ENCODE measurements at places on chromosomes 6 and 20.

DNA sequence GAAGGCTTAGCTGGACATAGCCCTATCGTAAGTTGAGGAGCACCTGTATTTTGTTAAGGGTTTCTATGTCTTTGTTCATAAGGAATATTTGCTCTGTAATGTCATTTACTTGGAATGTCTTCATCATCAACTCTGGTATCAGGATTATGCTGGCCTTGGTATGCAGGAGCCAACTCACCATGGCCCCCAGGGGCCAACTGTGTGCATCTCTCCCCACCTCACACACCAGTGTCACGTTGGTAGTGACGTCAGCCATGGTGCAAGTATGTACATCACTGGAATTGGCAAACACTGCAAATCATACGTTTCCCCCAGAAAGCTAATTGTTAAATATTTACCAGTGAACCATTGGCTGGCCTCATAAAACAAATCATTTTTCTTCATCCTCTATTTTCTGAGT is 70.8 kb downstream of the YTHDF1 start:
- no peak for DNase-seq

GRCh38 chr20:61662226-61662967 is 403.3 kb downstream of the TAF4 start:
- no peak for DNase-seq

DNA sequence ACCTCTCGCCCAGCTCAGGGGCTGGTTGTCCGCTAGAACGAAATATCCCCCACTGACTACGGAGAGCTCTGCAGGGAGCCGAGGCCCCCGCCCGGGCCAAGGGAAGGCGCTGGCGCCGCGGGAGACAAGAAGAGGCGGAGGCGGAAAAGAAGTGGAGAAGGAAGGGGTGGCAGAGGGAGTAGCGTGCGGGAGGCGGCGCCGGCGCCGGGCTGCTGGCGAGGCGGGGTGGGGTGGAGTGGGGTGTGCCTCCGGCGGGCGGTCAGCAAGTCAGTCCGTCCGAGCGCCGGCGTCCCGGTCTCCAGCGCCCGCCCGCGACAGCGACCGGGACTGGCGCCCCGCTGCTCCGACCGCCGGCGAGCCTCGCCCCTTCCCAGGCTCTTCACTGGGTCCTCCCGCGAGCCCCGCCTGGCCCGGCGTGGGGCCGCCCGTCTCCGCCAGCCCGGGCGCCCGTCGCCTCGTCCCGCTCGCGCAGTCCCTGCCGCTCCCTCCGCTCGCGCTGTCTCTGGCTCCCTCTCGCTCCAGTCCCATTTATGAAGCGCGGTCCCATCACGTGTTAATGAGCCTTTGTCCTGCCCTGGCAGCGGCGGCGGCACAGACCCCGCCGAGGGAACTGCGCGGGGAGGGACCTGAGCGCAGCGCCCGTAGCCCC is at the start of gene CNR1:
TSS of gene CNR1 (minus strand) at position 504 of the 649 bp plus-strand sequence. CDS start 21,073 bp downstream, outside the sequence.
- no peak for DNase-seq

DNA sequence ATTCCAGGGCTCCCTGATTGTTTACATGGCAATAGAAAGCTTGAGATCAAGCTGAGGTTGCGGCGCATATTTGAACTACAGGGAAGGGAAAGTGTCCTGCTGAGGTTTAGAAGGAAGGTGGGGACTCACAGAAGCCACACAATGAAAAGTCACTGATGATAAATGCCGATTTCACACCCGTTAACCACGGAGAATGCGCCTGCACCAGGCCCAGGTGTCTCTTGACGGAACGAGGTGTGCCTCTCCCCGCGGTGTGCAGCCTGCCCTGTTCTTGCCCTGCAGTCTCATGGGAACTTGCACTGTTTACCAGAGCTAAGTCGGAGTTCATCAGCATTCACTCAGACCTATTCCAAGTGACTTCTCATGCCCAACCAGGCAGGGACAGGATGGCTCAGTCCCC is 90.3 kb downstream of the LY86 start:
- no peak for DNase-seq

DNA sequence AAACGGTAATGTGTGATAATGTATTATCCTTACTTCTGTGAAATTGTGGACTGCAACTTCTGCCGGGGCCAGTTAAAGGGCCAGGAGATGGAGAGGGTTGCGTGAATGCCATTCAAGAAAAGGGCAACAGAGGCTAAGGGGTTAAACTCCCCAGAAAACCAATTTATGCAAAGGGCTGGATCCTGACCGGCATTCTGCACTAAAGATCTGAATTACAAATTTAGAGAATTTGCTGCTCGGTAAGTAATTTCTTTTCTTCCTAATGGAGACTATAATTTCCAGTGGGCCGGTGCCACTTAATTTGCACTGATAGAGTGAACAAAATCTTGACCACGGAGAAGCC is 130.1 kb downstream of the BCAS1 start:
- DNase-seq, result no peak

DNA sequence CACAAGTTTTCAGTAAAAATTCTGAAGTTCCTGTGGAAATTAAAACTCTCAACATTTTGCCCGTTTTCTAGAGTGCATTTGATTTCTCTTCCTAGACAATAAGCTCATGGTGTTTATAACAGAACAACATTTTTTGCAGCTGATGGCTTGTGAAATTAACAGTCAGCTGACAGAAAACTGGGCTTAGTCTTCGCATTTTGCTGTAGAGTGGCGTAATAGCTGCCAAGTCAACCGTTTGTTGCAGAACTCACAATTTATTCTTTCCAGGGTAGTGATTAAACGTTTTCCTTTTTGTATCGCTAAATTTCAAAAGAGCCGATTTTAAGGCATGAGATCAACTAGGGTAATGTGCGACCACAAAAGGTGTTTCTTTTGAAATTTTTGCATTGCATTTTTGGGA is 1.4 kb downstream of the SPO11 start:
- no peak for DNase-seq

GRCh38 chr6:130610303-130610702 is 216.9 kb upstream of the SMLR1 start:
- no peak for DNase-seq

DNA sequence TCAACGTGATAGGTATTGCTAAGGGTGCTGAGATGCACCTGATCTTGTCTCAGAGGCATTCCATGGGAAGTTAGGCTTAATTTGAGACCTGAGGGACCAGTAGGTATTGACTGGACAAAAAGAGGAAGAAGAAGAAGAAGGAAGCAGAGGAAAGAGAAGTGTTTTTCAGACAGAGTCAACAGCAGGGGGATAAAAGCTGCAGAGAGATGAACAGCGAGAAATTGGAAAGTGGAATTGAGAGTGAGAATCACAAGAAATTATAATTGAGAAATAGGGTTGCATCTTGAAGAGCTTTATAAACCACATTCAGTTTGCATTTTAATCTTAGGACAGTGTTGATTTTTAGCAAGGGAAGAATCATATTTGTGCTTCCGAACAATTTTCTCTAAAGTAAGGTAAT is 254.0 kb downstream of the CD83 start:
- DNase-seq, result no peak

GRCh38 chr20:3276680-3277015 is 37.7 kb upstream of the SLC4A11 start:
- DNase-seq, result no peak

GRCh38 chr6:147023148-147023547 is 181.1 kb upstream of the STXBP5 start:
- DNase-seq, result no peak

- no peak for DNase-seq
These were observed 229.7 kb downstream of the LAMA2 start for GRCh38 chr6:129112591-129112990.

GRCh38 chr20:1330075-1330830 is 1.3 kb upstream of the SDCBP2 start:
- no peak for DNase-seq

DNA sequence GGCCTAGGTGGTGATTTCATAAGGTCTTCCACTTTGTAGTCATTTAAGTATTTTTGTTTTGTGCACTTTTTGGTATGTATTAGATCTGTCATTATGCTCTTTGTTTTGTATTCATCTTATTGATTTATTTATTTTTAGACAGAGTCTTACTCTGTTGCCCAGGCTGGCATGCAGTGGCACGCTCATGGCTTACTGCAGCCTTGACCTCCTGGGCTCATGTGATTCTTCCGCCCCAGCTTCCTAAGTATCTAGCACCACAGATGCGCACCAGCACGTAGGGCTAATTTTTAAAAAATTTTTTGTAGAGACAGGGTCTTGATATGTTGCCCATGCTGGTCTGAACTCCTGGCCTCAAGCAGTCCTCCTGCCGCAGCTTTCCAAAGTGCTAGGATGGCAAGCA is 30.6 kb downstream of the TPX2 start:
- no peak for DNase-seq

DNA sequence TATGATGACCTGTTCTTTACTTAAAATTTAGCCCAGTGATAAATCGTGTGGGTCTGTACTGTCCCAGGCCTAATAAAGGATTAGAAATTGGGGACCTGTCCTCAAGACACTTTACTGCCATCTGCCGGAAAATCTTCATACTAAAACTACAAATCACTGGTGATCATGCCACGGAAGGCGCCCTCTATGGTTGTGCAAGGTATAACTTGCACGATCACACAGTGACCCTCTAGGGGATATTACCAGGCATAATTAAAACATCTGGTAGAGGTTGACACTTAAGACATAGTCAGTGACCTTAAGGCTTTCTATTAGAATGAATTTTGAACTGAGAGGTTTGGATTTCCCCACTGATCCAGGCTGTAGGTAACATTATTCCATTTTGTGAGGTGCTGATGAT is 172.6 kb downstream of the BMP2 start:
- no peak for DNase-seq

GRCh38 chr6:41560431-41561192 is 14.4 kb downstream of the FOXP4 start:
- DNase-seq, result no peak

GRCh38 chr20:63941282-63942081 is 14.7 kb downstream of the UCKL1 start:
- DNase-seq, result no peak

GRCh38 chr6:53264915-53265607 is 83.7 kb downstream of the ELOVL5 start:
- DNase-seq, result no peak

DNA sequence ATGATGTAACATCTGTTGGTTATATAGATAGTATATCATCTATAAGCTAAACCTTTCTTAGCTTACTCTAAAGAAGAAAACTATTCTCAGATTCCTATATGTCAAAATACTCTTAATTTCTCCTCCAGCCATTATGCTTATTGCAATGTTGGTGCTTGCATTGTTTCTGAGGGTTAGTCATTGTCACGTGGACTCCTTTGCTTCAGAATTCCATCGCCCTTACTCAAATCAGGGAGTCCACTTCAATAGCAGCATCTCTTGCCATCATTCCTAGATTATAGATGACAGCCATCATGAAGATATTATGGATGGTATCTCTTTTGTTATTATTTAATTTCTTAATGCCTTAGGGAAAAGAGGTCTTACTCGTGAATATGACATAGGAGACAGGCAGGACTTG is 776.1 kb downstream of the TENT5A start:
- no peak for DNase-seq

GRCh38 chr6:123896869-123897268 is 93.2 kb downstream of the NKAIN2 start:
- no peak for DNase-seq

DNA sequence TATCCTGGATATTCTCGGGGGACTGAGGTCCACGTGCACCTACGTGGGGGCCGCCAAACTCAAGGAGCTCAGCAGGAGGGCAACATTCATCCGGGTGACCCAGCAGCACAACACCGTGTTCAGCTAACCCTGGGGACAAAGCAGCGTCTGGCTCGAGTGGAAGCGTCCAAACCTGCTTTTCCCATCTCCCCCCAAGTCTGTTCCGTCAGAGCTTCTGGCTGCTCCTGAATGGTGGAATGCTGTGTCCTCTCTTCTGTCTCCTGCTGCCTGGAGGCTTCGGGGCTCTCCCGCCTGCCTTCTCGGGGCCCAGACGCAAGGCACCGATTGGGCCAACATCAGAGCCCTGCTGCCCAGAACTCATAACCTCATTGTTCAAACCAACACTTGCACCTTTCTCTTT is 56.7 kb downstream of the GMPR start:
- DNase-seq, result no peak

DNA sequence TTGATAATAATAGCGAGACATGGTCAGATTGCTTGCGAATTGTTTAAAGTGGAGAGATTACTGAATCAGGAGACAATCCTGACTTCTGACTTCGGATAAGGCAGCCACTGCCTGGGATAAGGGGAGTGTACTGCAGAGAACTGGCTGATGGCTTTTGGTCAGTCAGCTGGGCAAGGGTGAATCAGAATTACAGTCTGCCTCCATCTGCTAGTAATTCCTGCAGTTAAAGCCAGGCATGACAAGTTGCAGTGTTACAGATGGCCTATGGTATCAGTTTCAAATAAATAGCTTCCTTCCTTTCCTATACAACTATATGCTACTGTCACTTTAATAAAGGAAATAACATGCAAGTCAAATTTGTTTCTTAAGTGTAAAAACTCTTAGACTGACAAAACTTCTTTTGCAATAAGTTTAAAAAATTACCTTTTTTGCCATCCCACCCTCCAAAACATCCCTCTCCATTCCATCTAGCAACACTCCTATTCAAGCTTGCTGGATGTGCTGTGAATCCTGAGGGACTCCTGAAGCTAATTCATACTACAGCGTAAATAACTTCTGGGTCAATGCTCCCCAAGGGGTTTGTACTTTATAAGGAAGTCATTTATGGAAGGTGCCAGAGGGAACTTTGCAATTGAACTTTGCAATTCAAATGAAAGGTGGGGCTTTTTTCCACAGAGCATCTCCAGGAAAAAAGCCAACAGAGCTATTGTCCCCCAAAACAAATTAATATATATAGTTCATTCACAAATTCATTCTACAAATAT is 245.2 kb downstream of the ADGRB3 start:
- no peak for DNase-seq

- DNase-seq, result no peak
These were observed 72.6 kb upstream of the LY86 start for GRCh38 chr6:6515691-6516607.

DNA sequence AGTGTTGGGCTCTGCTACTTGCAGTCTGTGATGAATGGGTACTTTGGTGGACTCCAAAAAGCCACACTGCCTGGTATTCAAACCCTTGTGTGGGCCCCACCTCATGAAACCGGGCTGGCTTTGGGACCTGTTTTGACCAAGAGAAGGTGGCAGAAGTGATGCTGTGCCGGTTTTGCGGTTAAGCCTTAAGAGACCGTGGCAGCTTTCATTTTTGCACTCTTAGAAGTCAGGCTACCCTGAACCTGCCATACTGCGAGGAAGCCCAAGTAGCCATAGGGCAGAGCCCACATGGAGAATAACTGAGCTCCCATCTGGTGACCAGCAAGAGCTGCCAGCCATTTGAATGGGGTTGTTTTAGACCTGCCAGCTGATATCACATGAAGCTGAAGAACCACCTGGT is 10.2 kb downstream of the SULF2 start:
- DNase-seq, result no peak

DNA sequence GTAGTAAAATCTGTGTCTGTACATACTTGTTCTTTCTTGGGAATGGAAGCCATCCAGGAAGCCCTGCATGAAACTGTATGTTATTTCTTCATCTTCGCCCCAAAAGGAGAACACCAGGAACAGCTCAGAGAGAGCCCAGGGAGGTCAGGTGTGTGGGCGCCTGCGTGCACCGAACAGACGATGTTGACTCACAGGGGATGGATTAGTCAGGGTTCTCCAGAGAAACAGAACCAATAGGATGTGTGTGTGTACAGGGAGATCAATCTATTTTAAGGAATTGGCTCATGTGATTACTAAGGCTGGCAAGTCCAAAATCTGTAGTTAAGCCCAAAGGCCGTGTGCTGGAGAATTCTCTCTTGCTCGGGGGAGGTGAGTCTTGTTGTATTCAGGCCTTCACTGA is 45.7 kb downstream of the RNASET2 start:
- DNase-seq, result no peak
